Urinary bladder (tissue), 4 donors: ENCODE measurements at places on chromosomes 5 and 9. TPM values are rescaled to one million over a fixed set of nuclear protein-coding genes. Genes with fewer than 3 reads are reported as not detected.

MAMDC2 gene
- 52.0 TPM for total RNA-seq

DNA sequence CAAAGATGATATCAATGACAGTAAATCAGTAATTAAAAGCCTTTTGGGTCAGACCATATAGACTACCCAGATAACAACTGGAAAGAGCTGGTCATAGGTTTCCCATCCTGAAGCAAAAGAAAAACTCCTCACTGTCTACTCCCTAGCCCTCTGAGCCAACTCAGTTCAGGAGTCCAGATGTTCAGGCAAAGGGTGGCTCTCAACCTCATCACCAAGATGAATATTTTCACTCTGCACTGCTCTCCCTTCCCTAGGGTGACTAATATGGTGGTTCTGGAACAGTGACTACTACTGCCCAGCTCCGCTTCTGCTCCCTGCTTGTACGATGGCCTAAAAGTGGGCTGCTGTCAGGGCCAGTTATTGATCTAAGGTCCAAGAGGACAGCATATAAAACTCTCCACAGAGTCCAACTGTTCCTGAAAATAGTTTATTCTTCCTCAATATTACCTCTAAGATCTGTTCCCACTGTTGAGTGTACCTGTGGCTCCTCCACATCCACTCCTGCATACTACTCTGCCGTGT, 263.4 kb upstream of the SLC30A5 start:
- DNase-seq = no peak

GRCh38 chr5:63811961-63812360, 150.3 kb downstream of the HTR1A start:
- DNase-seq = no peak

- no peak for DNase-seq
Observed at GRCh38 chr5:75672616-75673015, 44.6 kb downstream of the POC5 start.

- DNase-seq = no peak
Observed at GRCh38 chr5:173326501-173326960, 1.7 kb downstream of the STC2 start.
